Muscle of arm (tissue), 14 donors: ENCODE measurements at places on chromosomes 11 and 22. TPM values are rescaled to one million over a fixed set of nuclear protein-coding genes. Genes with fewer than 3 reads are reported as not detected.
A peak's percentile ranks its signal among the peaks of the same experiment; 100 is the strongest.

- DNase-seq: no peak
Observed at GRCh38 chr11:21948876-21949275, 244.0 kb upstream of the ANO5 start.

INSC gene
- not detected for polyA plus RNA-seq

DNA sequence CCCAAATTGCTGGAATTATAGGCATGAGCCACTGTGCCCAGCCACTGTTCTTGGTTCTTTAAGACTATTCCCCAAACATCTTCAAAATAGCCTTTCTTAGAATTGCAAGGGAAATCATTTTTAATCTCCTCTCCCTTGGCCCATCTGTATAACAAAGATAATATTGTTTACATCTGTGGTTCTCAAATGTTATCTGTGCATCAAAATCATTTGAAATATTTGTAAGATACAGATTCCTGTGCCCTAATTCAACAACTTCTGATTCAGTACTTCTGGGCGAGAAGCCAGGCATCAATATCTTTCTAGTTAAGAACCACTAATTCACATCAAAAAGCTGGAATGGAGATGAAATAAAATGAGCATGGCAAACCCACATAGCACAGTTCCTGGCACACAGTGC lies 83.0 kb downstream of the TMPRSS5 start:
- DNase-seq: no peak

GRCh38 chr11:29163231-29163630 lies 853.6 kb downstream of the KCNA4 start:
- peak; percentile 41 for DNase-seq

- no peak for DNase-seq
Observed at GRCh38 chr11:70873736-70874412, 378.5 kb downstream of the SHANK2 start.

TBX1 gene
- polyA plus RNA-seq: 9.4 TPM

USP2 gene
- 21.7 TPM for polyA plus RNA-seq

OR6X1 gene
- not detected for polyA plus RNA-seq

DNA sequence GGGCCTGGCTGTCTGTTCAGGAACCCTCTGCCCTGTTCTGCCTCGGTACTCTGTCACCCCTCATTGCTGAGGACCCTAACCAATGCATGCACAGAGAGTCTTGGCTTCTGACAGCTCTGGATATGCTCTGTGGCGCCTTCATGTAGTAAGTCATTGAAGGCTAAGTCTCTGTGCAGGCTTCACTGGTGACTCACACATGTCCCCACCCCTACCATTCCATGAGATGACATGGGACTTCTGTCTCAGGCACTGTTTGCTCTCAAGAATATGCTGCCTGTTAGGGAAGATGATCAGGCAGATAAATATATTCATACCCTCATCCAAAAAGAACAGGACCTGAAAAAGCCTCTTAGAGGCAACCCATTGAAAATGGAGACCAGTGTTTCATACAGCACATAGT lies 43.6 kb upstream of the HORMAD2 start:
- no peak for DNase-seq

DNA sequence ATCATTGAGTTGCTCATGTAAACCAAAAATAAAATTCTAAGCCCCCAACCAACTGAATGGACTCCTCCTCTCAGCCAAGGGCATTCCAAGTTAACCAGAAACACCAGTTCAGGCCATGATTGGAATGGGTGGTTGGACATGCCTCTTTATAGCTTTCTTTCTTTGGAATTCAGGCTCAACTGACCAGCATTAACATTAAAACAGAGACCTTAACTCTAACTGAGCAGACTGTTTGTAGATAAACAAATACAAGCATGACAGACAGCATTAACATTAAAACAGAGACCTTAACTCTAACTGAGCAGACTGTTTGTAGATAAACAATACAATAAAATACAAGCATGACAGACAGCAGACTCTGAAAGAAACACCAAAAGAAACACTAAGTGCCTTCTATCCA lies 278.2 kb downstream of the DLG2 start:
- DNase-seq: no peak

- DNase-seq: no peak
Observed at GRCh38 chr11:92122561-92122960, 102.1 kb upstream of the FAT3 start.

KRTAP5-3 gene
- not detected for polyA plus RNA-seq

XKR3 gene
- not detected for polyA plus RNA-seq
